ENCODE measurements at places on chromosomes 11 and 22. TPM values are rescaled to one million over a fixed set of nuclear protein-coding genes. Genes with fewer than 3 reads are reported as not detected.

- DNase-seq, result no peak
Measured at GRCh38 chr11:70910835-70911234, 341.5 kb downstream of the SHANK2 start.

- DNase-seq, result no peak
Measured at GRCh38 chr11:106415510-106415909, 338.0 kb downstream of the AASDHPPT start.

DNA sequence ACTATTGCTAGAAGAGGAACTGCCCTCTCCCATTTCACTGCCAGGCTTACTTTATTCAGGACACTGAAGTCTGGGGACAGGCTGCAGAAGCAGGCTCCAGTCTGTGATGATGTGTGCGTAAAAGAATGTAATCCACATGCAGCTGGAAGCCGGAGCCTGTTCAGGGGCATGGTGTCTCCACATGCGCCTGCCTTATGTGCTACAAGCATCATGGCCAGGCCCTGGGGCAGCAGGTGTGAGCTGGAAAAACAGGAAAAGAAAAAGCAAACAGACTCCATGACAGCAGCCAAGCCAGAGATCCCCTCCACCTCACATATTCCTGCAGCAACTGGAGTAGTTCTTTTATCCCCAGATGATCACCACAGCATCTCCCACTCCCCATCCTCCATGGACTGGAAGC is 33.4 kb downstream of the ARFGAP2 start:
- DNase-seq, result no peak

NPTXR gene
- total RNA-seq, result 9.3 TPM

ANO9 gene
- 12.0 TPM for total RNA-seq
